Activated naive CD4-positive, alpha-beta T cell treated with anti-CD3 and anti-CD28 coated beads, Interleukin-2, amount 50 U/mL, for 72 hours (primary cell): ENCODE measurements at places on chromosomes 3 and 15.

DNA sequence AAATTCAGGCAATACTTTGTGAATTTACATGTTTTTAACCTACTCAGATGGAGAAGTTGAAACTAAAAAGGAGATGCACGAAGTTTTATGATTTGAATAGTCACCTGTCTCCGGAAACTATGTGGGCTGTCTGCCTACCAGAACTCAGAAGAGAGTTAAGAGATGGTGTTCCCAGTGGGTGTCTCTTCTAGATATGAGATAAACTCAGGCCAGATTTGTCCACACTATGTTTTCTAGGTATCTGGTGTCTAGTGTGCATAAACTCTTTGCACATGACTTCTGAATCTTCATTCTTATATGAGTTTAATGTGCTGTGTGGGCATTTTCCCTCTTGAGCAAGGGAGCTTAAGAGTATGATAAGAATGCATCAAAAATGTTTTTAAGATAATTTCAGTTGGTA lies 222.8 kb downstream of the FOXP1 start:
- no peak for DNase-seq

DNA sequence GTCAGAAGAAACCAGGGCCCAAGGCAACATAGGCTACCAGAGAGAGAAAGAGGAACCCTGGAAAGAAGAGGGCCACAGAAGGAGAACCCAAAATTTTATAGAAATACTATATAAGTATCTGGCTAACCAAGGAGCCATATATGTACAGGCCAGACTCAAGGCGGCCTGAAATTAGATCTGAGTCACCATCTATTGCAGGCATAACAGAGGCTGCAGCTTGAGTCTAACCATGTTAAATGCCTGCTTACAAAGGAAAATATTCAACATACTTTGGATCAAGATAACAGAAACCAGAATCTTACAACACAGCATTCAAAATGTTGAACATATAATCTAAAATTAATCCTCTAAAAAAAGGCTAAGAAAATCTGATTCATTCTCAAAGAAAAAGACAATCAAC lies 23.1 kb downstream of the IGSF11 start:
- DNase-seq, result no peak

DNA sequence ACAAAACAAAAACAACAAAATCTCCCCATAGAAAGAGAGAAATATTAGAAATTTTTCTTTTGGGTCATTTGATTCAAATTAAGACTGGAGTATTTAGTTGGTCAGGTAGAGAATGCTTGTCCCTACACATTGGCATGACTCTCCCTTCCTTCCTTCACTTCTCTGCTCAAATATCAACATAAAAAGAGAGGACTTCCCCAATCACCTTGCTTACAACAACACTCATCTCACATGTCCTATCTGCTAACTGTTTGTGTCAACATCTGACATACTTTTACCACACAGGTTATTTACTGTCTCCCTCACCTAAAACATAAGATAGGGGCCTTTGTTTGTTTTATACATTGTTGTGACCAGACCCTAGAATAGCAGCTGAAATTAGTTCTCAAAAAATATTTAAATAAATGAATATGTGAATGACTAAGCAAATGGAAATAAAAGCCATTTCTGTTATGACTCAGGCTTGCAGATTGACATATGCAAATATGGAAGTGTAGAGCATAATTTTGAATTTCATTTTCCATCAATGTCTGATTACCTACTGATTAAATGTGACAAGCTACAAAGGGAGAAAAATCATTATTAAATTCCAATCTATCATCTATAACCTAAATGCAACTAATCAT lies 304.8 kb downstream of the CTNNB1 start:
- DNase-seq, result no peak

DNA sequence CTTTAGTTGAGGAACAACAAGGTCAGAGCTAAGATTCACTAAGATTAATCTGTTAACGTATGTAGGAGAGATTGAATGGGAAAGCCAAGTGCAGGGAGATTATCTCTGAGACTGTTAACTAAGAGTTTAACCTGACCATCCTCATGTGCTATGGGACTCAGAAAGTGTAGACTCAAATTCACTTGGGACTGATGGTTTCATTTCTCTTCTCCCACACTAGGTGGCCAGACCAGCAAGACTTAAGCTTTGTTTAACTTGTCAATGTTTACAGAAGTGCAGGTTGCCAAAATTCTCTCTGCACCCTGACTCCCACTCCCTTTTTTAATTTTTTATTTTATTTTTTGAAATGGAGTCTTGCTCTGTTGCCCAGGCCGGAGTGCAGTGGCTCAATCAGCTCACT lies 6.3 kb upstream of the HEXA start:
- DNase-seq, result no peak

DNA sequence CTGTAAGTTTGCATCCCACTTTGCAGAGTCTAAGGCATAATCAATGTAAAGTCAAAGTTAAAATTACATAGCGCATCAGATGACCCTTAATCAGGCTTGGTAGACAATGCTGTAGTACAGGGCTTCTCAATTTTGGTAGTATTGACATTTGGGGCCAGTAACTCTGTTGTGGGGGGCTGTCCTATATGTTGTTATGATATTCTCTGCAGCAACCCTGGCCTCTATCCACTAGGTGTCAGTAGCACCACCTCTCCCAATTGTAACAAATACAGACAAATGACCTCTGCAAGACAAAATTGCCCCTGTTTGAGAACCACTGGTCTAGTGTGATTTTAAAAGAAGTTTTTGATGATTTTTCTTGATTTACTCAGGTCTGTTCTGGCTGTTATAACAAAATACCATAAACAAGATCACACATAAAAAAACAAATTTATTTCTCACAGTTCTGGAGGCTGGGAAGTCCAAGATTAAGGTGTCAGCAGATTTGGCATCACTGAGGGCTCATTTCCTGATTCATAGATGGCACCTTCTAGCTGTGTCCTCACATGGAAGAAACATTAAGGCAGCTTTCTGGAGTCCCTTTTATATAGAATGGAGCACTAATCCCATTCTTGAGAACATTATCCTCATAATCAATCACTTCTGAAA lies 37.6 kb upstream of the SLC9A9 start:
- peak; percentile 11 for DNase-seq

DNA sequence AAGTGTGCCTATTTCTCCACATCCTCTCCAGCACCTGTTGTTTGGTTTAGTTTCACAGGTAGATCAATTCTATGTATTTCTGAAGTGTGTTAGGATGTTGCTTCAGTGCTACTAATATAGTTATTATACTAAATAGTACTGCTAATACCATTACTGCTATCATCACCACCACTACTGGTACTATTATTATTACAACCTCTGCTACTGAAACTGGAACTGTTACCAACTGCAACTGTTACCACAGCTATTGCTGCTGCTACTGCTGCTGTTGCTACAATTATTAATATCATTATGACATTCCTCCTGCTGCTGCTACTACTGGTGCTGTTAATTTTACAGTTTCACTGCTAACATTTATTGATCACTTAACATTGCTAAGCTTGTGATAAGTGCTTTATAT lies 8.3 kb upstream of the LMOD3 start:
- no peak for DNase-seq
